CD14-positive monocyte (primary cell): ENCODE measurements at places on chromosomes 1 and 21.
A peak's percentile ranks its signal among the peaks of the same experiment; 100 is the strongest.

DNA sequence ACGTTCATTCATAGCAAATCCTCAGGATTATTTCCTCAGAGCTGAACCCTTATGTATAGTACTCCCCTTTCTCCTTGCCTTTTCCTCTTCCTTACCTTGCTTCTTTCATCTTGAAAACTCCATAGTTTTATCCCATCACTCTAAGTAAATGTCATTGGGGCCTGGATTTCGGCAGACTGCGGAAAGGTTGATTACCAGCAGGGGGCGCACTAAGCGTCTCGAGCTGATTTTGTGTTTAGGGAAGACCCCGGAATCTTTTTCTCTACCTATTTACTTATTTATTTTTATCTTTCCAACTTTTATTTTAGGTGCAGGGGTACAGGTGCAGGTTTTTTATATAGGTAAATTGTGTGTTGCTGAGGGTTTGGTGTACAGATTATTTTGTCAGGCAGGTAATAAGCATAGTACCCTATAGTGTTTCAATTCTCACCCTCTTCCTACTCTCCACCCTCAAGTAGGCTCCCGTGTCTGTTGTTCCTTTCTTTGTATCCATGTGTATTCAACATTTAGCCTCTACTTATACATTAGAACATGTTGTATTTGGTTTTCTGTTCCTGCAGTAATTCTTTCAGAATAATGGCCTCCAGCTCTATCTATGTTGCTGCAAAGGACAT is 11.4 kb upstream of the MTARC1 start:
- no peak for DNase-seq

DNA sequence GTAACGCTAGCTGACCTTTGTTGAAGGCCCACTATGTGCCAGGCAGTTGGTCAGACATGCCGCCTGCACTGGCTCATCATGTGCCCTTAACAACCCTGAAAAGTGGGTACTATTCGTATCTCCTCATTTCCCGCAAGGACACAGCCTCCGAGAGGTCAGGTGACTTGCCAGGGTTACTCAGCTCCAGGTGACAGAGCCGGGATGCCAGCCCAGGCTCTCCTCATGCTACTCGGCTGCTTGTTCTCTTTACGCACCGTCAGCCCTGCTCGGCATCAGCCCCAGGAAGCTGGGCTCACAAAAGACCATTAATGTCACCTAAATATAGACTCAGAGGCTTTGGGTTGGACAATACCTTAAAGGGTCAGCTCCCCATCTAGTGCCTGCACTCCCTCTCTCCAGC is 29.0 kb downstream of the GRHL3 start:
- DNase-seq = no peak

DNA sequence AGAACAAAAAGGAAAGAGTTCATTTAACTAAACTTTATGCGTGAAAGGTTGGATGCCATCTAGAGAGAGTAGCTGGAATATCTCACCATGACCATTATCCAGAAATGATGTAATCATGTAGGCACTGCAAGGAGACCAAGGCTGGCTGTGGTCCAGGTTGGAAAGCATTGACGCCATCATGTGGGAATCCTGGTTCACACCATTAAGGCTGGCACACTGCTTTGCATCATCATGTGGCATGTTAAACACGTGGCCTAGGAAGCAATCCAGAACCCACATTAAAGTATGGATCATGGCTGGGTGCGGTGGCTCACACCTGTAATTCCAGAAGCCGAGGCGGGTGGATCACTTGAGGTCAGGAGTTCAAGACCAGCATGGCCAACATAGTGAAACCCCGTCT is 4.3 kb downstream of the ADAMTS1 start:
- DNase-seq = no peak

GRCh38 chr1:214364386-214364785 is 83.4 kb downstream of the SMYD2 start:
- DNase-seq = no peak

- DNase-seq = peak; percentile 54
Observed at GRCh38 chr1:204114606-204115005, 37.2 kb downstream of the ETNK2 start.

- no peak for DNase-seq
Observed at GRCh38 chr1:85048296-85049064, at the start of gene MCOLN3. Gene MCOLN3 (minus strand): TSS chr1:85048500. CDS start chr1:85045360, 3,140 bp downstream.

- DNase-seq = no peak
Observed at GRCh38 chr1:238998577-238998976, 387.8 kb upstream of the CHRM3 start.

DNA sequence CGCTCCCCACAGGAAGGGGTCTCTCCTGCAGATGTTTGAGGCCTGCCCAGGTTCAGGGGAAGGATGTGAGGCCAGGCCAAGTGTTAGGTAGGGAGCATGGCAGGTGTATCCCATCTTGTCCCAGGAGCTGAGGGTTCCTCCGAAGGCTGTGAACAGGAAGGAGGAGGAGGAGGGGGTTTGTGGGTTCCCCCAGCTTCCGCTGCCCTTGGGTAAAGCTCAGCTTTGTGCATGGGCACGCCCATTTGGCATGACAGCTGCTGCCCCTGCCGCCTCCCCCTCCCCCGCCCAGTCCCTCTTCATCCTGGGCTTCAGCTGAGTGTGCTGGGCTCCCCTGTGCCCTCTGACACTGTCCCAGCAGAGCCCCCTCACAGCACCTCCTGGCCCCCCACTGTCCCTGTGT is 25.5 kb downstream of the TNFRSF8 start:
- no peak for DNase-seq

DNA sequence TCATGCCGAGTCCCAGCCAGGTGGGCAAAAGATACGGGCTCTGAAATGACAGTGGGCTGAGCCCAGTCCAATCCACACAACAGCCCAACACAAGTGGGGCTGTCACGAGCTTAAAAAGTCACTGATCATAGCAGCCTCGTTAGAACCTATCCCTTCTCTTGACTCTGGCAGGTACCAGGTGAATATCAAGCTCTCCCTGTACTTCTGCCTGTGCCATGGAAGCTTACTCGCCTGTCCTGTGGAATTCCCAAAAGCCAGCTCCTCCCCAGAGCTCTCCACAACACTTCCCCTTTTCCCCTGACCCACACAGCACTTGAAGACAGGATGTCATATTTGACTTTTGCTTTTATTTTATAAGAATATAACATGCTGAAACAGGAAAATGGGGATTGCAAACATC is 5.9 kb downstream of the RGS16 start:
- no peak for DNase-seq

GRCh38 chr1:101150670-101151069 is 86.1 kb upstream of the S1PR1 start:
- DNase-seq = no peak

- no peak for DNase-seq
Observed at GRCh38 chr1:116875391-116875790, 34.3 kb upstream of the PTGFRN start.

- no peak for DNase-seq
Observed at GRCh38 chr21:45412909-45413611, 8.1 kb downstream of the COL18A1 start.

- DNase-seq = no peak
Observed at GRCh38 chr21:31195334-31196015, 148.6 kb downstream of the TIAM1 start.

DNA sequence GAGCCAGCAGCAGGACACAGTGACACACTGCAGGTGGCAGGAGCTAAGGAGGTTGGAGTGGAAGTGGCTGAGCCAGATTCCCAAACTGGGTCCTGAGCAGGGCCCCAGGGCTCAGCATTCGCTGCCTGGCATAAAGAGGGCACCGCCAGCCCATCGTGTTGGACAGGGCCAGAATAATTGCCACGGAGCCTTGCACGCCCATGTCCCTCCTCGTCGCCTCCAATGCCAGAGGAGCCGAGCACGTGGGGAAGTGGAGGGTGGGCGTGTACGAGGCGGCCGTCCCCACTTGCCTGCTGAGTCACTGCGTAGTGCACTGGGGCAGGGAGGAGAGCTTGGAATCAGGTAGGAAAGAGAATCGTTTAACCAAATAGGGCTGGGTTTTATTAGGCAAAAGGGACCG is 26.1 kb upstream of the LRRC47 start:
- DNase-seq = no peak

- no peak for DNase-seq
Observed at GRCh38 chr1:67777016-67777415, 56.3 kb downstream of the GNG12 start.

GRCh38 chr21:14748662-14749061 is 202.5 kb upstream of the SAMSN1 start:
- DNase-seq = no peak

DNA sequence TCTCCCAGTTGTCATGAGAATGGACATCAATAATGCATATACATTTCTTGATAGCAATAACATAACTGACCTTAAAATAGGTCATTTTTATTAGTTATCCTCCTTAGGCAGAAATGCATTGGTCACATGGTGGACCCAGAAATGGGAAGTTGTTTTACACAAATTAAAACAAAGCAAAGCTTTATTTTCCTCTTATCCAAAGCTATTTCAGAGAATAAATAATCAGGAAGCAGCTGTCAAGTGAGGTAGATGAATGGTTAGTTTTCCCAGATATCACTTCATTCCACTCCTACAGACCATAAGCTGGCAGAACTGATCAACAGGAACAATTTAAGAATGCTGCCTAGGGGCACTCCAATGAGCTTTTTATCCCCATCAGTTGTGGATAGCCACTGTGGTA is 16.0 kb upstream of the OLIG1 start:
- peak; percentile 26 for DNase-seq

- no peak for DNase-seq
Observed at GRCh38 chr1:194644528-194644927, 1458.1 kb upstream of the B3GALT2 start.

DNA sequence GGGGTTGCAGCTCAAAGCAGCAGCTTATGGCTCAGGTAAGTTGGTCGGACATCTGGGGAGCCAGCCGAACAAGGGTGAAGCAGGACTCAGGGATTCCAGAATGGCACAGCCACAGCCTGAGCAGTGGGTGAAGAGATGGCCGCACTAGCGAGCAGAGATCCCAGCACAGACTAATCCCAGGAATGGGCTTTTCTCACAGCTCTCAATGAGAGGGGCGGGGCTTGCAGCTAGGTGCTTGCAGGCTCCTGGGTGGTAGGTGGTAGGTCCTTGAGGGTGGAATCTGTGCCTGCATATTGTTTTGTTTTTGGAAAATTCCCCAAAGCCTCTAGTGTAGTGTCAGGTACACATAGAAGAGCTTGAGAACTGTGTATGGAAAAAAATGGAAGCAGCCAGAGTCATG is 9.0 kb downstream of the KIAA0040 start:
- no peak for DNase-seq

GRCh38 chr1:75083848-75084514 is 50.2 kb upstream of the LHX8 start:
- DNase-seq = no peak

DNA sequence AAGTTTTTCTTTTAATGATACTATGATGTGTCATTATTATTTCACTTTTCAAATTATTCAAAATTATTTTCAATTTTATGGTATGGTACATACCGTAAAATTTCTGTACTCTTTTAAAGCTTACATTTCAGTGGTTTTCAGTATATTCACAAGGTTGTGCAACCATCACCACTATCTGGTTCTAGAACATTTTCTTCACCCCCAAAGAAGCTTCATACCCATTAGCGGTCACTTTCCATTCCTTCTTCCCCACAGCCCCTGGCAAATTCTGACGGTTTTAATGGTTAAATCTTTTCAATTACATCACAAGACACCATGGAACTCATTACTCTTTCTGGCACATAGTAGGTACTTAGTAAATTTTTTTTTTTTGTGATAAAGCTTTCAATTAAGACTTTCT is 22.8 kb upstream of the ATP5PO start:
- DNase-seq = no peak

GRCh38 chr1:232998646-232999045 is 48.2 kb downstream of the NTPCR start:
- DNase-seq = no peak

DNA sequence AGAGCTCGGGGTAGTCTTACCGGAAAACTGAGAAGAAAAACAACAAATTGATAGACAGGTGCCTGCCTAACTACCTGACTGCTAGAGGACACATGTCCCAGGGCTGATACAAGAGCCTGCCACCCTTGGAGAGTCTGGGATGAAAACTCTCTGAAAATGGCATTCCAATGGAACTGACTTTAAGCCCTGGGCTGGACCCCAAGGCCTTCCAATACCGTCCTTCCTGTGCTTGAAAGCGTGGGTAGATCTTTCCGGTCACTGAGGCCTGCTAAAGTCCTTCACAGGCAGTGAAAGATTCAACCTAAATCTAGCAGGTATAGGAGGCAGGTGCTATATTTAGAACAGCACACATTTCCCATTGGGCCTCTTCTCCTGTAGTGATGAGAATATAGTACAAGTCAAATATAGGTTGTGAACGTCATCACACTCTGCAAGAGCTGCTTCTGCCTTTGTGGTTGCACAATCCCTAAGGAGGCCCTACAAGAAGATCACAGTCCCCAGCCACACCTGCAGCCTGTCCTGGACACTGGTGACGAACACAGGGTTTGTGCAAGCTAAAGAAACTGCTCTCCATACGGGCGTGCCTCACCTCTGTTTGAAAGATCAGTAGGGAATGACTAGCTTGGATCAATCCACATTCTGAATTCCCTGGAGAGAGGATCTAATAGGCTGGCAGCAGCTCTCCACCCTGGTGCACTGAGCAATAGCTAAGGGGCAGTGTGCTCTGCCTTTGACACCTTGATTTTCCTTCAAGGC is 876 bp upstream of the CHML start:
- DNase-seq = peak; percentile 21

DNA sequence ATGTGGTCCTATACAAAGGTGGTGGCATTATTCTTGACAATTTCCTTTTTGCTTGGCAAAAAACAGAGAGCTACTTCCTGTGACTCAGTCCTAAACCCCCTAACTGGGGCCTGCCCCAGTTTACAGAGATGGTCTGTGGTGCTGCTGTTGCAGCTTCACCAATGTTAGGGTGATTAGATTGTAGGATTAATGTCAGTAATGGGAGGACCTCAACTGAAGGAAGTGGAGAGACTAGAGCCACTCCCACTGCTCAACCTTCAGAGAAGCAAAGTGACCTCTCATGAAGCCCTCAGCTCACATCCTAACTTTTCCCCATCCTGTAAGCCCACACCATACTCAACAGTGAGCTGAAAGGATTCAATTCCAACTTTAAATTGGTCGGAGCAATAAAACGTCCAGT is 3.6 kb downstream of the S100A6 start:
- DNase-seq = no peak

DNA sequence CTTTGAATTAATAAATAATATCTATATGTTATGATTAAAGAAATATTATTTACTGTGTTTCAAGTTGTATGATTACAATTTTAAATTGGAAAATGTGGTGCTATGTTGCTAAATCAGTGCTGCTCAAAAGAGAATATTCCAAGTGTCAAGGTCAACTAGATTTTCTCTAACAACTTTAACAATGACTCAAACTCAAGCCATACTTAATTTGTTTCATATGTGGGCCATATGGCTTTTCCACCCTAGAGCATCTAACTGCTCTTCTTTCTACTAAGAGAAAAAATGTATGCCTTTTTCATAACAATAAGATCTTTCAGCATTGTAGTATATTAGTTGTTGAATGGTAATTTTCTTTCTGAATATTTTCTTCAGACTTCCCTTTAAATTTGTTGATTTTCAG is 8.3 kb upstream of the SYT14 start:
- no peak for DNase-seq

GRCh38 chr1:210650403-210650802 is 321.7 kb downstream of the HHAT start:
- DNase-seq = no peak
